ENCODE measurements at places on chromosomes 5 and 9.
A peak's percentile ranks its signal among the peaks of the same experiment; 100 is the strongest.

DNA sequence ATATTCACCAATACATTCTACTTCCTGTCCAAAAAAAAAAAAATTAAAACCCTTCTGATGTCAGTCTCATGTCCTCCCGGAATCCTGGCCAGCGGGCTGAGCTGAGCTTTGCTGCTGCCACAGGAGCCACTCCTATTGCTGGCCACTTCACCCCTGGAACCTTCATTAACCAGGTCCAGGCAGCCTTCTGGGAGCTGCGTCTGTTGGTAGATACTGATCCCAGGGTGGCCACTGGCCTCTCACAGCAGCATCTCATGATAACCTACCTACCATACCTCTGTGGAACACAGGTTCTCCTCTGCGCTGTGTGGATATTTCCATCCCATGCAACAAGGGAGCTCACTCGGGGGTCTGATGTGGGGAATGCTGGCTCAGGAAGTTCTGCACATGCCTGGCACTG lies 21.0 kb upstream of the NPM1 start:
- no peak for DNase-seq

DNA sequence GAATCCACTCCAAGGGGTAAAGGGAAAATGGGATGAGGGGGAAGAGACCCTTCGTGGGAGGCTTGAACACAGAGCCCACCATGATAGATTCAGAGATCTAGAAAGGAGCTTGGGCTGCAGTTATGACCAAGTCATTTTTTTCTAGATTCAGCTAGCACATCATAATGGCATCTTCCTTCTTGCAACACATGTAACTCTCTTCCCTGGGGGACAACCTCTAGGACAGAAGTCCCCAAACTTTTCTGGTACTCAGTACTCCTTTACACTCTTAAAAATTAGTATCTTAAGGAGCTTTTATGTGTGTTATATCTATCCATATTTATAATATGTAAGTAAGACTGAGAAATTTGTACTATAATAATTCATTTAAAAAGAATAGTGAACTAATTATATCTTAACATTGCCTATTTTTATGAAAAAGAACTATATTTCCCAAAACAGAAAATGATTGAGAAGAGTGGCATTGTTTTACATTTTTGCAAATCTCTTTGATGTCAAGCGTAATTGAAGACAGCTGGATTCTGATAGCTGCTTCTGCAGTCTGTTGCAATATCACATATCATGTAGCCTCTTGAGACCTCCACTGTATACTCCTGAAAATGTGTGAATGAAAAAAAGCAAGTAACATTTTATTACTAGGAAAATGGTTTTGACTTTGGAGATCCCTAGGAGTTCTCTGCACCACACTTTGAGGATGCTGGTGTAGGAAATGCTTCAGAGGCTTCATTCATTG lies 875 bp downstream of the ACO1 start:
- peak; percentile 28 for DNase-seq

- peak; percentile 84 for DNase-seq
Observed at GRCh38 chr5:961711-962240, 46.8 kb upstream of the NKD2 start.

- DNase-seq = no peak
Observed at GRCh38 chr9:2427120-2427891, 194.3 kb upstream of the VLDLR start.

DNA sequence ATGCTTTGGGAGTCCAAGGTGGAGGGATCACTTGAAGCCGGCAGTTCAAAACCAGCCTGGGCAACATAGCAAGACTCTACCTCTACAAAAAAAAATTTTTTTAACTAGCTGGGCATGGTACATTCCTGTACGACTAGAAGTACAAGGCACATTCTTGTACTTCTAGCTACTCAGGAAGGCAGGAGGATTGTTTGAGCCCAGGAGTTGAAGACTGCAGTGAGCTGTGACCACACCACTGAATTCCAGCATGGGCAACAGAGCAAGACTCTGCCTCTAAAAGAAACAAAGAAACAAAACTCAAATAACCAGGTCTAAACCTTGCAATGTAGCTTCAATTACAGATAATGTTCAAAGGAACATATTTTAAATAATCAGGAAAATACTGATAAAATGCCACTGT lies 56.2 kb downstream of the SSBP2 start:
- no peak for DNase-seq

GRCh38 chr5:154575546-154576428 lies 97.8 kb upstream of the HAND1 start:
- DNase-seq = no peak

GRCh38 chr5:73655521-73656160 lies 29.6 kb downstream of the ARHGEF28 start:
- DNase-seq = peak; percentile 29

GRCh38 chr5:154850255-154851062 lies at the start of gene FAXDC2:
TSS of gene FAXDC2 (minus strand) at chr5:154850603. CDS start at chr5:154838178, 12,425 bp downstream.
- no peak for DNase-seq

GRCh38 chr9:133443982-133444381 lies 15.8 kb upstream of the CACFD1 start:
- DNase-seq = no peak

- no peak for DNase-seq
Observed at GRCh38 chr9:82808478-82808877, 254.5 kb downstream of the RASEF start.

- no peak for DNase-seq
Observed at GRCh38 chr5:173486355-173487225, 129.9 kb downstream of the BOD1 start.
